ENCODE measurements at places on chromosomes 1 and 21.
A peak's percentile ranks its signal among the peaks of the same experiment; 100 is the strongest.

- no peak for DNase-seq
Measured at GRCh38 chr1:87331365-87332241, 2.9 kb downstream of the LMO4 start.

DNA sequence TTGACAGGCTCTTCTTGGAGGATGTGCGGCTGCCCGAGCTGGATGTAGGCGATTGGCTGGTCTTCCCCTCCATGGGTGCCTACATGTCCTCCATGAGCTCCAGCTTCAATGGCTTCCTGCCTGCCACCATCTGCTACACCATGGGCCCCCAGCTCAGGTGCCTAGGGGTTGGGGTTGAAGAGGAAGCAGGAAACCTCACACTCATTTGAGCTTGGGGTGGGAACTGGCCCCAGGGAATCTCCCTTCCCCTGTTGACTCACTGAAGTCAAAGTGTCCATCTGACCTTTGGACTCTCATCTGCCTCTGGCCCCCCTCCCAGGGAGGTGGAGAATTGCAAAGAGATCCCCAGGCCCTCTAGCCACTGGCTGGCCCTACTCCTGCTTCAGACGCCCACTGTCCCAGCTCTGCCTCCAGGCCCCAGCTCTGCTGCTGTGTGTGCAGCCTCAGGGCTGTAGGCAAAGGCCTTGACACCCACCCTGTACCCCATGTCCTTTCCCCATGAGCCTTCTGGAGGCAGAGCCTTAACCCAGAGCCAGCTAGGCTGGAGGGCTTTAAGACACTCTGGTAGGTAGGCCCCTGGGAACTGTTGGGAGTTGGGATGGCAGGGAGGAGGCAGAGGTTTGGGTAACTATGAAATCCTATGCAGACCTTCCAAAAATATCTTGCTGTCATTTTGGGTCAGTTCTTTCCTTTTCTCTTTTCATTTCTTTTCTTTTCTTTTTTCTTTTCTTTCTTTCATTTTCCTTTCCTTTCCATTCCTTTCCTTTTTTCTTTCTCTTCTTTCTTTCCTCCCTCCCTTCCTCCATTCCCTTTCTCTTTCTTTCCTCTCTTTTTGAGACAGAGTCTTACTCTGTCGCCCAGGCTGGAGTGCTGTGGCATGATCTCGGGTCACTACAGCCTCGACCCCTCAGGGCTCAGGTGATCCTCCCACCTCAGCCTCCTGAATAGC, 66.9 kb upstream of the TINAGL1 start:
- DNase-seq: no peak

GRCh38 chr1:13900583-13900982, 200.6 kb downstream of the PRDM2 start:
- peak; percentile 20 for DNase-seq

- DNase-seq: no peak
Measured at GRCh38 chr1:2237773-2238172, 9.7 kb downstream of the SKI start.

GRCh38 chr1:112701227-112702066, 5.5 kb downstream of the RHOC start:
- DNase-seq: no peak

- DNase-seq: no peak
Measured at GRCh38 chr1:232422898-232423297, 207.0 kb downstream of the SIPA1L2 start.

GRCh38 chr1:145879775-145880174, 5.9 kb downstream of the ANKRD35 start:
- no peak for DNase-seq

DNA sequence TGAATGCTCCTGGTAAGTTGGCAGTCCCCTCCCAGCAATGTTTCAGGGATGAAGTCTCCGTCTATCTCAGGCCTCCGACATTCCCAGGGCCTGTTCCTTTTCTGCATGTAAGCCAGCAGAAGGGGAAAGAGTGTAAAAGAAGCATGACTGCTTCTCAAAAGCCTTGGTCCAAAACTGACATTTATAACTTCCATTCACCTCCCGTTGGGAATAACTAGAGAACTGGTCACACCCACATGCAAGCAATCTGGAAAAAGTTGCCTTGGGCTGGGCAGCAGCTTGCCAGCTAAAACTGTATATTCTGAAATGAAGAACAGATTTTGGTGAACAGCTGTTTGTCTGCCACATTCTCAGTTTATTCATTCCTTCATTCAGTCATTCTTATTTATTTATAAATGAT, 24.2 kb upstream of the NPL start:
- DNase-seq: no peak

GRCh38 chr1:246005067-246005466, 502.0 kb downstream of the SMYD3 start:
- DNase-seq: peak; percentile 87

GRCh38 chr1:96996001-96996400, 274.4 kb downstream of the PTBP2 start:
- no peak for DNase-seq

GRCh38 chr1:51295926-51296325, 34.4 kb downstream of the TTC39A start:
- no peak for DNase-seq

- DNase-seq: no peak
Measured at GRCh38 chr21:42423197-42423675, 19.5 kb downstream of the UBASH3A start.

DNA sequence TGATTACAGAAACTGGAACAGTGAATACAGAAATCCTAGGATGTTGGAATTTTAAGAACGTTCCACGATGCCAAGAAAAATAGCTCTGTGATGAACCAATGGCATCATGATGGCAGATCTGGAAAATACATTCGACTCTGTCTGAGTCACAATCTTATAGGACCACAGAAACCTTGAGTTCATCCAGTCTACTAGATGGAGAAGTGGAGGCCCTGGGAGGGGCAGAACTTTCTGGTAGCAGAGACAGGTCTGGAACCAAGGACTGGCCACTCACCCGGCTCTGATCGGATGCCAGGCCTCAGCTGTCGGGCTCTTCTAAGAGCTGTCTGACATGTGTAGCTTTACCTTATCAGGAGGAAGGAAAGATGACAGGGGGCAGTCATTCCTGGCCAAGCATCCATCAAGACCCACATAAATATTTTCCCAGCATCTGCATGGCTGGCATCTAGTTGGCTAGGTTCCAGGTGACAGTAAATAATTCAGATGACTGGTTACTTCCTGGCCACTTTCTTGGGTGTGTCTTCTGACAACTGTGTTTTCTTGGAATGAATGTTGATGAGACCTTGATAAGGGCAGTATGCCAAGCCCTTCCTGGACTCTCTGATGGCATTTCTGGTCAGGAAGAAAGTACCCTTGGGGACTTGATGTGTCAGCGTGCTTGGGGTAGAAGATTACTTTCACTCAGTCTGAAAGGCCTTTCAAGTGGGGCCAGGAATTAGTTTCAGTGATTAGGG, 72.6 kb upstream of the TRABD2B start:
- DNase-seq: no peak

DNA sequence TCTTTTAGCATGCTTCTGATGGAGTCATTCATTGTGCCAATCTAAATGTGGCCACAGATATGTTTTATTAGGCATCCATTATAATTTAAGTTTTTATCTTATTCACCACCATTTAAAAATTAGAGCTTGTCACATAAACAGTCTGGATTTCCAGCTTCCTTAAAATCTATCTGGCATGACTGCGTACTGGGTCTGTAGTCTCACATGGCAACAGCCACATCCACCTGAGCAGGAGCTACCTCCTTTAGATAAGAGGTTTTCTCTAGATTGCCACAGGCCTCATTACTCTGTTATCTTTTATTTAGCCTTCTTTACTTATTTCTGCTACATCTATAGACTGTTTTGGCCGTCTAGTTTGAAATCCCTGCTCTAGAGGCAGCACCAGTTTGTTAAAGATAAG, 29.1 kb downstream of the B3GALT2 start:
- DNase-seq: no peak

DNA sequence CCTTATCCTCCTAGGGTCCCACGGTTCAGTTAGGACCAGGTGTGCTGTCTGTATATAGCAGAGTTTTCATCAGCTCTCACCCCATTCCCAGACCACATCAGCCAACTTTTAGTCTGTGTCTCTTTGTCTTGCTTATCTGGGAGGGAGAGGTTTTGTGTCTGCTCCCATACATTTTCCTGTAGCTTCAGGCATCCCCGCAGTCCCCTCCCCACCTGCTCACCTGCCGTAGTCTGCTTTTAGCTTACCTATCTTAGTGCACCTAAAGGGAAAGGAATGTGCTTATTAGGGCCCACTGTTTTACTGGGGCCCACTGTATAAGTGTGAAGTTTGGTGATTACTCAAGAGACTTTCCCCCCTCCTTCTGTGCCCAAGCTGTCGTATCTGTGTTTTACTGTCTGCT, 225.1 kb downstream of the PLA2G4A start:
- no peak for DNase-seq

- DNase-seq: no peak
Measured at GRCh38 chr1:70455291-70455690, 44.2 kb downstream of the CTH start.

DNA sequence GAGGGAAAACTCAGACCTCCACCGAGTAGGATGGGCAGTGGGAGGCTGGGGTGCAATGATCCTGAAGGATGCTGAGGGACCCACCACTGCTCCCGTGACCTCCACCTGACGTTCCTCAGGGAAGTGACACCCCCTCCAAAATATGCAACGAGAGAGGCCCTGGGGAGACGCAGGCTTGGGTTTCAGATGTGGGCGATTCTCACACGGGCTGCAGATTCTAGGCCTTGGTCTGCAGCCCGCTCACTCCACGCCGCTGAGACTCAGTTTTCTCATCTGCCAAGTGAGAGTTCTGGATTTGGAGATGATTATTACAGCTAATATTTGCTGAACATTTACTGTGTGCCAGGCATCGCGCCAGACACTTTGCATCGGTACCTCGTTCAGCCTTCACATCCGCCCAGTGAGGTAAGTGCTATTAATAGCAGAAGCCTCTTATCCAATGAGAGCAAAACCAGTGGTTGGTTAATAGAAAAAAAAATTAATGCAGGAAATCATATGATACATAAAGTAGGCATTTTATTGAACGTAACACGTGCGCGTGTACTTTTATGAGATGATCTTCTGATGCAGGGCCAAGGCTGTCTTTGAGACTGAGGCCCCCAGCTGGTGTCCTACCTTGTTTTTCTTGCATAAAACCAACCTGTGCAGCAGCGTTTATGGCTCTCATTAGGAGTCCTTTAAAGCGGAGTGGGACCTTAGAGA, 102.0 kb upstream of the RUNX3 start:
- DNase-seq: no peak

GRCh38 chr1:17440074-17440826, 773 bp upstream of the RCC2 start:
- DNase-seq: no peak
